Occipital lobe (tissue), 3 donors: ENCODE measurements at places on chromosomes 13 and 19. TPM values are rescaled to one million over a fixed set of nuclear protein-coding genes. Genes with fewer than 3 reads are reported as not detected.

Gene PLA2G4C
- total RNA-seq: 9.7 TPM

- no peak for DNase-seq
Measured at GRCh38 chr13:62431852-62432251, 1016.2 kb upstream of the PCDH20 start.

DNA sequence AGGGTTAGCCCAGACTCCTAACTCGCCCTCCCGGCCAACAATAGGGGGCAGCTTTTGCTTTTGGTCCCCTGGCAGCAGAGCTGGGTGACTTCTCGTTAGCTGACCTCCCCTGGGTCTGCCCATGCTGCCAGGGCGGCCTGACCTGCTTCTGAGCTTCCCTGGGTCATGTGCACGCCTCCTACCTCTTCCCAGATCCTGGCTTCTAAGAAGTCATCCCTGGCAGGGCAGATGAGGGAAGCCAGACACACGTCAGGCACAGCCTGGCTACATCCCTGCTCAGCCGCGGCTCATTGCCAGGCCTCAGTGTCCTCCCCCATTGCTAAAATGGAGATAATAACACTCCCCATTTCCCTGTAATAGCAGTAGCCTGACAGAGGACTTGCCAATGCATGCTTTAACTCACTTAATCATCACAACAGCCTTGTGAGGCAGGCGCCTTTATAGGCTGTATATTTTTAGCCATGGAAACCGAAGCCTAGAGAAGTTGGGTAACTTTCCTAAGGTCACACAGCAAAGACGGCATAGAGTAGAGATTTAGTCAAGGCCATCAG, 2.1 kb downstream of the KCNK6 start:
- peak; percentile 15 for DNase-seq

DNA sequence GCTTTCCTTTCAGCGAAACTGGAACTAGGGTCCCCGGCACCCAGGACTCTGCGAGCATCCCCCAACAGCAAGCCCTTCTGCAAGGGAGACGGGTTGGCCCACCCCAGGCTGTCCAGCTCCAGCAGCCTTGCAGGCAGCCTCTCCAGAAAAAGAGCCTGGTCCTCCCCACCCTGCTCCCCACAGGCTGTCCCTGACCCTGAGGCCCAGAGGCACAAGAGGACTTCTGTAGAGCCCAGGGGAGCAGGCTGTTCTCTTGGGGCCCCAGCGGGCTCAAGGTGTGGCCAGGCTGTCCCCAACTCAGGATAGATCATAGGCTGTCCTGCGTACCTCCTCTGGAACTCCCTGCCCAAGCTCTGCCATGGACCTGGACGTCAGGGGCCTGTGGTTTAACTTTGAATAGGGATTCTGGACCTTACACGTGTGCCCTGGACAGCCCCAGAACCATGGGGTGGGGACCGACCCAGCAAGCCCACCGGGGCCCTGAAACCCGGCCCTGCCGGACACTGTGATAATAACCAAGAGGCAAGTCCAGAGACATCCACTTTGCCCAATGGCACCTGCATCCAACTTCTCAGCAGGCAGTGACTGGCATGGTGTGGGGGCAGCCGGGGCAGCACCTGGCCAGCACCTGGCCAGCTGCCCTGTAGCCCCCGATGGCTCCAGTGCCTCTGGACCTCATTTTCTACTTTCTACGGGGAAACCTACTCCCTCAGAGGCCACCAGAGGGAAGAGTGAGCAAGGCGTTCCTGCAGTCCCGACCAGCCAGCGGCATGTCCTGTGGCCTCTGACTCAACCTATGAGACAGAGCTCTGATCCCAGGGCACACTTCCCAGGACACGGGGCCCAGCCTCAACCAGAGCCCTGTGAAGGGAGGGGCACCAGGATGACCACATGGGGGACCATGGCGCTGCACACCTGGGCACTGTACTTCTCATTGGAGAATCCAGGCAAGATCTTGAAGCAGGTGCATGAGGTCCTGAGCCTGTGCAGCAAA, 50.9 kb upstream of the TPM4 start:
- no peak for DNase-seq

GRCh38 chr13:44807449-44808034, 181.7 kb downstream of the NUFIP1 start:
- DNase-seq: no peak

DNA sequence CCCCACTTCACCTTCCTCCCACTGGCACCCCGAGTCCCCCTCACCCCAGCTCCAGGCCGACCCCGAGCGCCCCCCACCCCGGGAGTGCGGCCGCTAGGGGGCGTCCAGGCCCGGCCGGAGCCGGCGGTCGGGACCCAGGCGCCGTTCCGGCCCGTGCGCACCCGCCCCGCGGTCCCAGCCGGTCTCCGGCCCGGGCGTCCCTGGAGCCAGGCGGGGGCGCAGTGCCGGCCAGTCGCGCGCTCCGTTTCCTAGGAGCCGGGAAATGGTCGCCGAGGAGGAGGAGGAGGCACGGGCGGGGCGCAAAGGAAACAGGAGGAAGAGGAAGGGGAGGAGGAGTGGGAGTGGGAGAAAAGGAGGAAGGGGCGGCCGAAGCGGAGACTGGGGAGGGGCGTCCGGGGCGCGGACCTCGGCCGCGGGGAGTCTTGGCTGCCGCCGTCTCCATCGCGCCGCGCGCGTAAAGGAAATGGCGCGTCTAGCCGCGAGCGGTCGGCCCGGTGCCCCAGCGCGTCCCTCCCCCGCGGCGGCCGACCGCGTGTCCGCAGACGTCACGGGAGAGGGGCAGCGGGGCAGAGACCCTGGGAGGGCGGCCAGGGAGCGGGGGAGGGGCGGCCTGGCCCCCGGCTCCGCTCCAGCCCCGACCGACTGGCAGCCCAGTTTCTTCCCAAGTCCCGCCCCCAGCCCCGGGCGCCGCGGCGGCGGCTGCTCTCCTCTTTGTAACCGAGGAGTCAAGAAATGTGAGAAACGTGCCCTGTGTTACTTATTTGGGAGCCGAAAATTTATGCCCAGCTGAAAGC, 1.1 kb upstream of the KCTD15 start:
- DNase-seq: peak; percentile 39

GRCh38 chr13:30191491-30192100, 115.8 kb downstream of the KATNAL1 start:
- no peak for DNase-seq

GRCh38 chr13:40666933-40667621, 636 bp upstream of the FOXO1 start:
- DNase-seq: no peak

DNA sequence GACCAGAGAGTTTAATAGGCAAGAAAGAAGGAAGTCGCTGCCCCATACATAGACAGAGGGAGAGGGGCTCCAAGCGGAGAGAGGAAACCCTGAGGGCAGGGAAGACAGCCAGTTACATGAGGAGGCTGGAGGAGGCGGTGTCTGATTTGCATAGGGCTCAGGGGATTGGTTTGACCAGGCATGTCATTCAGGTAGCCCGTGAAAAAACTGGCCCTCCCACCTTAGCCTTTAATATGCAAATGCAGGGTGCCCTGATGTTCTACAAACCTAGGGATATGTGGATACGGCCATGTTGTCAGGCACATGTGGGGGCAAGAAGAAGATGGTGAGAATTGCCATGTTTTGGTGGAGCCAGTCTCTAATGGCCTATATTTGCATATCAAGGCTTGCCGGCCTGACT, 1461.6 kb downstream of the PCDH9 start:
- no peak for DNase-seq

DNA sequence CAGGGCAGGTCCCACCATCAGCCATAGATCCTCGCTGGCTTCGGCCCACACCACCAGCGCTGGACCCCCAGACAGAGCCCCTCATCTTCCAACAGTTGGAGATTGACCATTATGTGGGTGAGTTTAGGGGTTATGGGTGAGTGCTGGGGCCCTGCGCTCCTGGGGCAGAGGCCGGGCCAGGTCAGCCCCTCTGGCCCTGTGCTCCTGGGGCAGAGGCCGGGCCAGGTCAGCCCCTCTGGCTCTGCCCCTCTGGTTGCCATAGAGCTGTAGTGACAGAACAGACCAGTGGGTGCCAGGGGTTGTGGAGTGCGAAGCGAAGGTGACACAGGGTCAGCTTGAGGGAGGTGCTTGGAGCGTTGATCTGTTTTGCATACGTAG, 15.2 kb downstream of the POLD1 start:
- DNase-seq: no peak

DNA sequence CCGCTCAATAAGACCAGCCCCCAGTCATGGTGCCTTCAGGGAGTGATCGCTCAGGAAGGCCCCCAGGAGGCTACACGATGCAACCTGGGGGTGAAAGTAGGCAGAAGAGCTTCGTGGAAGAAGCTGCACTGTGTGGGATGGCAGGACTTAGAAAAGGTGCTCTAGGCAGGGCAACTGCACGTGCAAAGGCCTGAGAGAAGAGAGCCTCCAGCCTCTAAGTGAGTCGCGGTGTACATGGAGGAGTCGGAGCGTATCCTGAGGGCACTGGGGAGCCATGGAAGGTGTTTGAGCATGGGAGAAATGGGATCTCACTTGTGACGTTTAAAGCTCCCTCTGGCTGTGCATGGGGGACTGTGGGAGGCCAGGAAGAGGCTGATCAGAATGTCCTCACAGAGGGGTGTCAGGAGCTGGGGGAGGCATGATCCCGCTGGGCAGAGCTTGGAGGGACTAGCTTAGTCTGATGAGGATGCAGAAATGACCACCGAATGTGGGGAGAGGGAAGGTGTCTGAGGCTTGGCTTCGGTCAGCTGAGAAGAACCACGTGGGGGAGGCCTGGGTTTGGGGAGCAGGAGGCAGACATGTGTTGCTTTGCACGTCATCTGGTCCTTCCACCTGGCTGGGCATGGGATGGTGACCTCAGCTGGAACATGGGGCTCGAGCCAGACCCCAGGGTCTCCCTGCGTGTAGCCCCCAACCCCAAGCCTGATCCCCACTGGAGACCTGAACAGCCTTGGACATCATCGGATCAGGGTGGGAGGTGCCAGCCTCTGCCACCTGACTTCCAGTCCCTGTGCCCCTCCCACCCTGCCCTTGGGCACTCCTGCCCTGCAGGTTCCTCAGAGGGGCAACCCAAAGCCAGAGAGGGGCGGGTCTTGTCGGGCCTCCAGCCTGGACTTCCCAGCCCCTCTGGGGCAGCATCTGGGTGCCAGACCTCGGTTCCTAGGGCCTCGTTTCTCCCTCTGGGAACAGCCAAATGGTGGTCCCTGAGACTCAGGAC, 1.1 kb downstream of the APC2 start:
- no peak for DNase-seq
